ENCODE measurements at places on chromosomes 2 and 18. TPM values are rescaled to one million over a fixed set of nuclear protein-coding genes. Genes with fewer than 3 reads are reported as not detected.

The TM4SF20 gene
- total RNA-seq: not detected

The UPP2 gene
- not detected for total RNA-seq

The TTLL4 gene
- 8.7 TPM for total RNA-seq

The IL36A gene
- total RNA-seq: 0.09 TPM

The SCN3A gene
- not detected for total RNA-seq

The RAB11FIP5 gene
- 34.2 TPM for total RNA-seq

The CPO gene
- not detected for total RNA-seq

The TMEM198 gene
- not detected for total RNA-seq

The IL1F10 gene
- not detected for total RNA-seq

The LRRTM1 gene
- total RNA-seq: not detected

The ACTR1B gene
- total RNA-seq: 84.3 TPM

The PPIL3 gene
- total RNA-seq: 32.6 TPM

The STPG4 gene
- 0.09 TPM for total RNA-seq

The IL1RL1 gene
- 89.9 TPM for total RNA-seq

The FAP gene
- total RNA-seq: 1.5 TPM

The DNER gene
- 0.09 TPM for total RNA-seq

The RTP5 gene
- total RNA-seq: not detected

The SRD5A2 gene
- not detected for total RNA-seq

The HOXD3 gene
- 0.54 TPM for total RNA-seq

The OTOS gene
- not detected for total RNA-seq

The COL6A3 gene
- 497 TPM for total RNA-seq

The TMEM169 gene
- under 0.01 TPM for total RNA-seq

The DPYSL5 gene
- total RNA-seq: not detected

The ALPG gene
- total RNA-seq: not detected

The SLC16A14 gene
- 0.18 TPM for total RNA-seq

The MC2R gene
- not detected for total RNA-seq

The ANKRD30B gene
- total RNA-seq: not detected

The KIF1A gene
- total RNA-seq: not detected

The APOB gene
- 0.27 TPM for total RNA-seq

The MYO7B gene
- total RNA-seq: 0.47 TPM

The IL36G gene
- total RNA-seq: not detected

The KHK gene
- 1.2 TPM for total RNA-seq

The SAG gene
- total RNA-seq: not detected

The FAM161A gene
- 2.1 TPM for total RNA-seq

The CCDC141 gene
- not detected for total RNA-seq

The RESP18 gene
- not detected for total RNA-seq

The GPR55 gene
- total RNA-seq: not detected

The ANO7 gene
- total RNA-seq: 0.45 TPM

The C18orf54 gene
- 4.7 TPM for total RNA-seq

The MOGAT1 gene
- not detected for total RNA-seq

The SLC25A12 gene
- total RNA-seq: 13.2 TPM

The CYB5A gene
- total RNA-seq: 48.6 TPM

The HOXD9 gene
- 0.09 TPM for total RNA-seq

The GAL3ST2 gene
- not detected for total RNA-seq

The TEKT4 gene
- not detected for total RNA-seq

The GPR39 gene
- 0.38 TPM for total RNA-seq

The HOXD1 gene
- 1.8 TPM for total RNA-seq

The TUBA3D gene
- total RNA-seq: not detected

Data from endothelial cell of coronary artery (primary cell).